WTC11 (cell line): ENCODE measurements at places on chromosomes 2 and 18. TPM values are rescaled to one million over a fixed set of nuclear protein-coding genes. Genes with fewer than 3 reads are reported as not detected.

DNA sequence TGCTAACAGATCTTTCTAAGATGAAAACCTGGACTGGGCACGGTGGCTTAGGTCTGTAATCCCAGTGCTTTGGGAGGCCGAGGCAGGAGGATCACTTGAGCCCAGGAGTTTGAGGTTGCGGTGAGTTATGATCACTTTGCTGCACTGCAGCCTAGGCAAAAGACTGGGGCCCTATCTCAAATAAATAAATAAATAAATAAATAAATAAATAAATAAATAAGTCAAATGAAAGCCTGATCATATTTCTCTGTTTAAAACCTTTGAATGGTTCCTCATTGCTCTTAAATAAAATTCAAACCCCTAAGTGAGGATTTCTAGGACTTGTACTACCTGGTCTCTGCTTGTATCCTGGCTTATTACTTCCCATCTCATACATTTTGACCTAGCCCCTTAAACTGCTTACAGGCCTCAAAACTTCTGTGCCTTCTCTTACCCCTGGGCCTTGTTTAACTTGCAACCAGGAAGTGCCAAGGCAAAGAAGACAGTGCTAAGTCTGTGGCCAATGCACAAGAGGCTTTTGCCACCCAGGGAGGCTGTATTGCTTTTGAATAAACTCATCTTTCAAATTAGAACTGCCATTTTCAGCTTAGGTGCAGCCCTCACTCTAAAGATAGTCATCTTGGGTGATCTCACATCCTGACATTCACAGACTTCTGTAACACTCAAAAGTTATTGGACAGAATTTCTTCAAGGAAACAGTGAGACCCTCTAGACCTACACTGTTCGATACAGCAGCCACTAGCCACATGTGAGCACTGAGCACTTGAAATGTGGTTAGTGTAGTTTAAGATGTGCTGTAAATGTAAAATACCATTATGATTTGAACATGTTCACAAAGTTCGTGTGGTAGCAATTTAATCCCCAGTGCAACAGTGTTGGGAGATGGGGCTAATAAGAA is 73.7 kb downstream of the POLE4 start:
- no peaks in the 10 kb centered on the region for H3K36me3 ChIP-seq
- no peak for DNase-seq
- no peak overlapping the region for H3K4me3 ChIP-seq
- no peak overlapping the region for H3K27ac ChIP-seq
- H3K4me1 ChIP-seq, result no peaks in the 10 kb centered on the region
- no peaks in the 10 kb centered on the region; the same call in 1 of the 2 replicates for H3K27me3 ChIP-seq

DNA sequence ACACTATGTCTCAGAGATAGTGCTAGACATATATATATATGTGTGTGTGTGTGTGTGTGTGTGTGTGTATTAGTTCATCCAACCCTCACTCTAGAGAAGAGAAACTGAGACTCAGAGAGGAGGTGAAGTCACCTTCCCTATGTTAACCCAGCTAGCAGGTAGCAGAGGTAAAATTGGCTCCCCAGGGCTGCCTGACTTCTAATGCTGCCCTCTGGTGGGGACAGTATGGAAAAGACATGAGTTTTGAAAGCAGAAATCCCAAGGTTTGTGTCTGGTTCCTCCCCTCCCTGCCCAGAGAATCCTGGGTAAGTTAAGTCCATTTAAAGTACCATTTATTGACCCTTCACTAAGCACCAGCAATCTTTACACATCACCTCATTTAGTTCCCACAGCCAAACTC is 137.7 kb downstream of the THNSL2 start:
- no peak overlapping the region for H3K27ac ChIP-seq
- H3K4me3 ChIP-seq, result no peak overlapping the region
- H3K4me1 ChIP-seq, result no peaks in the 10 kb centered on the region; the same call in 1 of the 2 replicates
- DNase-seq, result peak; percentile 52

- no peaks in the 10 kb centered on the region for H3K36me3 ChIP-seq
- peaks cover 2% of the 10 kb centered on the region for H3K27me3 ChIP-seq
- H3K4me1 ChIP-seq, result no peaks in the 10 kb centered on the region
- no peak overlapping the region for H3K4me3 ChIP-seq
Measured at GRCh38 chr2:152089238-152089637, 9.6 kb downstream of the CACNB4 start.

- H3K27me3 ChIP-seq, result no peaks in the 10 kb centered on the region
- H3K36me3 ChIP-seq, result no peaks in the 10 kb centered on the region
- no peak overlapping the region for H3K4me3 ChIP-seq
- DNase-seq, result no peak
- H3K4me1 ChIP-seq, result no peaks in the 10 kb centered on the region
- H3K27ac ChIP-seq, result no peak overlapping the region
Measured at GRCh38 chr2:24521975-24522639, 31.1 kb downstream of the NCOA1 start.

DNA sequence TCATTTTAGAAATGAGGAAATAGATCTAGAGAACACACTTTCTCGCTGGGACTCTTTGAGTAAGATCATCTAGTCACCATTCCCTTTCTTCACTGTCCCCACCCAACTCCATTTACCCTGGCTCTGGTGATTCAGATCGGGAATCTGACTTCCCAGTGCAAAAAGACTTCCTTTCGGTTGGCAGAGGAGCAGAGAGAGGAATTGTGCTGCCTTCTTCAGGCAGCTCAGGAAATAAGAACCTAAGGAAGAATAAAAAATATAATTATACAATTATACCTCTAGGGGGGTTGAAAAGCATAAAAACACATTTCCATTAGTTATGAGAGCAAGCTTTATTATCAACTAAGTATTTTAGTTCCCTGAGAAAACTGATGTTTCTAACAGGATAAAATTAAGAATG is 9.3 kb upstream of the MPP4 start:
- peaks cover 39% of the 10 kb centered on the region for H3K36me3 ChIP-seq
- H3K27me3 ChIP-seq, result no peaks in the 10 kb centered on the region
- H3K4me1 ChIP-seq, result no peaks in the 10 kb centered on the region
- DNase-seq, result no peak
- H3K4me3 ChIP-seq, result no peak overlapping the region

- no peak for DNase-seq
- no peaks in the 10 kb centered on the region for H3K27me3 ChIP-seq
- no peak overlapping the region for H3K4me3 ChIP-seq
- H3K36me3 ChIP-seq, result no peaks in the 10 kb centered on the region
- peaks cover under 1% of the 10 kb centered on the region; the same call in 1 of the 2 replicates for H3K4me1 ChIP-seq
- no peak overlapping the region for H3K27ac ChIP-seq
Measured at GRCh38 chr2:42879913-42880737, 87.7 kb upstream of the HAAO start.

DNA sequence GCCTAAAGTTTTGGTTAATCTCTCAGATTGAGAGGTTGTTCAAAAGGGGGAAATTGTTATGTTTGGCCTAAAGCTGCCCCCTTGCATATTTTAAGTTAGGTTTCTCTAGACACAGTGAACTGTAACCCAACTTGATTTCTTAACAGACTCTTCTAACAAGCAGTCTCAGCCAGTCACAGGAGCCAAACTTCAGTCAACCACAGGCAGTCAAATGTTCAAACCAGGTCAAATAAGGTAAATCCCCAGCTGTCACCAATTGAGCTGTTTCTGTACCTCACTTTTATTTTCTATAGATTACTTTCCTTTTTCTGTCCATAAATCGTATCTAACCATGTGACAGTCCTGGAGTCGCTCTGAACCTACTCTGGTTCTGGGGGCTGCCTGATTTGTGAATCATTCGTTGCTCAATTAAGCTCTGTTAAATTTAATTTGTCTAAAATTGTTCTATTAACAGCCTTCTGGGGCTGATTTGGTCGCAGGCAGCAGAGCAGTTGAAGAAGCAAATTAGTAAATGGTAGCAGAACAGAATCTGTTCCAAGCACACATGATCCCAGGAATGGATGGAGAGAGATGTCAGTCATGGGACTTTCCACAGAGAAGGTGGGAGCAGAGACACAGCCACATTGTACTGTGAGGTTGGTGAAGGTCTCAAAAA is 16.4 kb upstream of the NFU1 start:
- H3K36me3 ChIP-seq, result no peaks in the 10 kb centered on the region
- H3K27ac ChIP-seq, result no peak overlapping the region
- H3K4me3 ChIP-seq, result no peak overlapping the region
- H3K27me3 ChIP-seq, result peaks cover 2% of the 10 kb centered on the region; the same call in 1 of the 2 replicates

GRCh38 chr2:70902579-70902978 is 33.1 kb upstream of the ATP6V1B1 start:
- peaks cover 100% of the 10 kb centered on the region for H3K27me3 ChIP-seq
- H3K4me1 ChIP-seq, result peaks cover 58% of the 10 kb centered on the region
- H3K36me3 ChIP-seq, result no peaks in the 10 kb centered on the region
- H3K4me3 ChIP-seq, result peak overlapping the region; percentile 81; the same call in 1 of the 2 replicates

DNA sequence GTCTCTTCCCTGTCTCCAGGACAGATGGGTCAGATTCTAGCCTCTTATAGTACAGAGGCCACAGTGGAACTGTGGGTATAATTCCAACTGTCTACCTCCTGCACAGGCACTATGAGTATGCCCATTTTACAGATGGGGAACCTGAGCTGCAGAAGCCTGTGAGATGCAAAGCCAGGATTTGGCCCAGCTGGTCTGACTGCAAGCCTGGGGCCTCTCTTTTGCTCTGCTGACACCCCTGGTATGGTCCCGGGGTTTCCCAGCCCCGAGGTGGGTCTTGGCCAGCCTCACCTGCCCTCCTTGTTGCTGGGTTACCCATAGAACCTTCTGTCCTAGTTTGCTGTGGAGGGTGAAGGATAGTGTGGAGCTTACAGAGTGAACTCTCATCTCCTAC is 9.8 kb downstream of the HS6ST1 start:
- H3K4me1 ChIP-seq, result peaks cover 53% of the 10 kb centered on the region
- H3K27me3 ChIP-seq, result no peaks in the 10 kb centered on the region
- no peaks in the 10 kb centered on the region for H3K36me3 ChIP-seq
- H3K27ac ChIP-seq, result no peak overlapping the region
- H3K4me3 ChIP-seq, result no peak overlapping the region

DNA sequence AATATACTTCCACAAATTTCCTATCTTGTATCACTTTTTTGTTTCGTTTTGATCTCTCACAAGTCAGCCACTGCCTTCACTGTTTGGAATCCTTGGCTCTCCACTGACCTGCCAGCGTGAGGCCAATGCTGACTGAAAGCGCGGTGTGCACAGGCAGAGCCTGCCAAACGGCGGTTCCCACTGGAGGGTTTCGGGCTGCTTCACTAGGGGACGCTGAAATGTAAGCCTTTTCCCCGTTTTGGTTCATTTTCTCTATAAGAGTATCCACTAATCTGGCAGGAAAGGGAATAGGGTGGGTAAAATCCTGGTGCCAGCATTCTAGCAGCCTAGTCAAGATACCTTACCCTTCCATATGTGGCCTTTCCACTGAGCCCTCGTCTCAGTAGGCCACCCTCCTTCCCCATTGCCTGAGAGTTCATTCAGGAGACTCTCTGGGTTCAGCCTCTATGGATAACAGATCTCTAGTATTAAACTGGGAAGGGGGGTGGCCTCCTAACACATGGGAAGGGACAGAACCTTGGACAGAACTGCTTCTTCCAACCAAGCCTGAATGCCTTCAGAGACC is 91.5 kb downstream of the DYM start:
- peak; percentile 29 for DNase-seq
- peaks cover 13% of the 10 kb centered on the region for H3K4me1 ChIP-seq
- H3K36me3 ChIP-seq, result no peaks in the 10 kb centered on the region
- peak overlapping the region; percentile 64 for H3K27ac ChIP-seq
- no peaks in the 10 kb centered on the region for H3K27me3 ChIP-seq

GRCh38 chr2:53668624-53669026 is 99.0 kb upstream of the CHAC2 start:
- H3K36me3 ChIP-seq, result peaks cover 17% of the 10 kb centered on the region
- DNase-seq, result no peak
- no peak overlapping the region for H3K4me3 ChIP-seq
- H3K27me3 ChIP-seq, result no peaks in the 10 kb centered on the region
- H3K4me1 ChIP-seq, result no peaks in the 10 kb centered on the region
- H3K27ac ChIP-seq, result no peak overlapping the region

DNA sequence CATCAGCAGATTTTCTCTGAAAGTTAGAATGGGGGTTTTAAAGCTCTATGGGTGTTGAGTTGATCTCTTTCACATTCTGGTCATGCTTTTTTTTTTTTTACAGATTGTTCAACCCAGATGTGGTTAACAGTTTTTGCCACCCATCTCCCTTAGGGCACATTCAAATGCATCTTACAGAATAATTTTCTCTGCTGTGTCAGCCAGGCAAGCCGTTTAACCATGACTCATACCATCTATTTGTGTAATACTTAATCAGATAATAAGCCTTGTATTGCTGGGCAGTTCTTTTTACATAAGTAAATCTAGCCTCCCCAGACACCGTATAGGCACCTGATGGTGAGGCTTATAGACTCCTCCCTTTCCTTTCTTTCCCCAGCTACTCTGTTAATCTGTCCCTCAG is 62.0 kb downstream of the TGIF1 start:
- no peaks in the 10 kb centered on the region for H3K27me3 ChIP-seq
- no peak overlapping the region for H3K4me3 ChIP-seq
- H3K36me3 ChIP-seq, result no peaks in the 10 kb centered on the region
- H3K27ac ChIP-seq, result peak overlapping the region; percentile 28
- H3K4me1 ChIP-seq, result peaks cover 39% of the 10 kb centered on the region

GRCh38 chr2:168603439-168603961 is 147.4 kb downstream of the CERS6 start:
- H3K4me3 ChIP-seq, result no peak overlapping the region
- peaks cover 17% of the 10 kb centered on the region for H3K4me1 ChIP-seq
- no peak for DNase-seq
- peaks cover 32% of the 10 kb centered on the region for H3K36me3 ChIP-seq
- peak overlapping the region; percentile 74; the same call in 1 of the 2 replicates for H3K27ac ChIP-seq

- no peaks in the 10 kb centered on the region for H3K27me3 ChIP-seq
- H3K36me3 ChIP-seq, result no peaks in the 10 kb centered on the region
- no peak overlapping the region for H3K27ac ChIP-seq
- H3K4me3 ChIP-seq, result no peak overlapping the region
- H3K4me1 ChIP-seq, result peaks cover 9% of the 10 kb centered on the region
Measured at GRCh38 chr2:144796936-144797335, 277.0 kb upstream of the ZEB2 start.

GRCh38 chr2:152723918-152724317 is 5.5 kb downstream of the ARL6IP6 start:
- no peak for DNase-seq
- no peak overlapping the region for H3K4me3 ChIP-seq
- no peak overlapping the region for H3K27ac ChIP-seq
- H3K4me1 ChIP-seq, result peaks cover 22% of the 10 kb centered on the region
- peaks cover 25% of the 10 kb centered on the region for H3K36me3 ChIP-seq
- no peaks in the 10 kb centered on the region for H3K27me3 ChIP-seq

DNA sequence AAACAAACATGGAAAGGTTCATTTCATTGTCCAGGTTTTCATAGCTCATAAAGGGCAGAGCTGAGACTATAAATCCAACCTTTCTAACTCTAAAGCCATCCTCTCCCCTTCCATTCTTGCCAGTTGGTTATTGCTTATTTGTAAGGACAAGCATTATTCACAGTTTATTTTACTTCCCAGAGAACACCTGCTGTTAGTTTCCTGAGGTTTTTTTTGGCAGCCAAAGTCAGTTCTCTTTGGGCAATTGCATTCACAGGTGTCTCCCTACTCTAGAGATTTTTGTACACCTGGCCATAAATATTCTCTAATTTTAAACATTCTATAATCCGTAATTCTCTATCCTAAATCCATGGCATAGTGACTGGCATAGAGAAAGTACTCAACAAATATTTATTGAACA is 87.3 kb upstream of the SPHKAP start:
- H3K27me3 ChIP-seq, result no peaks in the 10 kb centered on the region
- peaks cover 18% of the 10 kb centered on the region for H3K4me1 ChIP-seq
- H3K4me3 ChIP-seq, result no peak overlapping the region

GRCh38 chr2:168156661-168157060 is 90.7 kb downstream of the STK39 start:
- no peaks in the 10 kb centered on the region for H3K27me3 ChIP-seq
- no peaks in the 10 kb centered on the region for H3K36me3 ChIP-seq
- H3K4me3 ChIP-seq, result no peak overlapping the region
- H3K27ac ChIP-seq, result no peak overlapping the region
- H3K4me1 ChIP-seq, result peaks cover 2% of the 10 kb centered on the region; the same call in 1 of the 2 replicates
- no peak for DNase-seq

HTR2B gene
- not detected in 3 replicates for total RNA-seq

KHK gene
- 15.5 to 17.4 TPM (median 17.4 TPM) in 3 replicates for total RNA-seq

IL36G gene
- total RNA-seq, result 0.32 TPM in 1 of 3 replicates, not detected in the others

SKOR2 gene
- total RNA-seq, result 0.34 to 1.3 TPM (median 0.37 TPM) in 3 replicates

UGT1A9 gene
- total RNA-seq, result not detected in 3 replicates

MC4R gene
- 0.16 TPM in 1 of 3 replicates, not detected in the others for total RNA-seq

KCNG2 gene
- 0.34 to 0.62 TPM (median 0.50 TPM) in 3 replicates for total RNA-seq

MAB21L4 gene
- not detected in 3 replicates for total RNA-seq
